Dermis microvascular lymphatic vessel endothelial cell (primary cell): ENCODE measurements at places on chromosomes 7 and 10.

GRCh38 chr10:14116021-14116420 is 214.7 kb downstream of the FRMD4A start:
- DNase-seq, result no peak

DNA sequence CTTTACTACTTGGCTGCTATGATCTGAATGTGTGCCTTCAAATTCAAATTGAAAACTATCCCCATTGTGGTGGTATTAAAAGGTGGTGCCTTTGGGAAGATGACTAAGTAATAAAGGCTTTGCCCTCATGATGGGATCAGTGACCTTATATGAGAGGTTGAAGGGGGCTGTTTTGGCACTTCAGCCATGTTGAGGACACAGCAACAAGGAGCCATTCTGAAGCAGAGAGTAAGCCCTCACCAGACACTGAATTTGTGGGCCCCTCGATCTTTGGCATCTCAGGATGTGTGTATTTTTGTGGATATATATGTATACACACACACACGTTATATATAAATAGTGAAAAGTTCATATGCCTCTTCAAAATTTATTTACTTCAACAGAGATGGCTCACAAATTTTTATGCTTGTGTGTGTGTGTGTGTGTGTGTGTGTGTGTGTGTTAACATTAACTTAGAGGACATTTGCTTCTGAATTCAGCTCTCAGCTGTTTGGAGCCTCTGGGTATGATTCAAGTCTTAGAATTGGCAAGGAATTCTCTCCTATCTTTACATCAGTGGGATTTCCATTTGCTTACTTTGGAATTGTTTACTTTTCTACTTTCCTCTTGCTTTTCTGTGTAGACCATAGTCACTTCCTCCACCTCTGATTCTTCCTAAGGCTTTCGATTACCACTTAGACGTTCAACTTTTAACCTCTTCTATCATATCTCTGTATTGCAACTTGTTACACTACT is 66.6 kb downstream of the MAGI2 start:
- DNase-seq, result no peak

- DNase-seq, result no peak
Measured at GRCh38 chr7:111235709-111236108, 144.8 kb downstream of the LRRN3 start.

DNA sequence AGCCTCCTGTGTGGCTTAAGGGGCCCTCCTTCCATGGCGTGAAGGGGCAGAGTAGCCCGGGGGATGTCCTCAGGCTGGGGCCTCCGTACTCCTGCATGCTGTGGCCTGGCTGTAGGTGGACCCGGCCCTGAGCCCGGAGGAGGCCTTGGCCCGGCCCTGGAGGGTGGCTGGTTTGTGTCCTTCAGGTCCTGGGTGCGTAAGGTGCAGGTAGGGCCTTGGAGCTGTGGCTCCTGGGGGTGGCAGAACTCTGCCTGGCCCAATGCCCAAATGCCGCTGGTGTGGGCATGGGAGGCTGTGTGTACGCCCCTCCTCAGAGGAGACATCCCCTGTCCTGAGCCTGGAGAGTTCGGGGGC is 26.9 kb upstream of the AMZ1 start:
- no peak for DNase-seq

DNA sequence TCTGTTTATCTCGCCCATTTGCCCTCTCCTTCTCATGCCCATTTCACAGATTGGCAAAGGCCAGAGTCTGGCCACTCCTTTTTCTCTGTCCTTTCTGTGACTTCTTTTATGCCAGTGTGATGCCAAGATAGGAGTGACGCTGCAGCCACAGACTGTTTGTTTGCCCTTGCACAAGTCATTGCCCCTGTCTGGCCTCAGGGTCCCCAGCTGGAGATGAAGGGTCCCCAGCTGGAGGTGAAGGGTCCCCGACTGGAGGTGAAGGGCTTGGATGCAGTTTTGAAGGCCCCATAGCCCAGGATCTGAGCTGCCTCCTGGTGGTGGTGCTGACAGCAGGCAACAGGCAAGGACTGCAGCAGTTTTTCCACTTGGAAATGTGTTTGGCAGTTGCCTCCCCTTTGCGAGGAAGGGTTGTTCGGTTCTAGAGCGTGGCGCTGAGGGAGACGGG is 50.8 kb upstream of the SLC29A3 start:
- no peak for DNase-seq

DNA sequence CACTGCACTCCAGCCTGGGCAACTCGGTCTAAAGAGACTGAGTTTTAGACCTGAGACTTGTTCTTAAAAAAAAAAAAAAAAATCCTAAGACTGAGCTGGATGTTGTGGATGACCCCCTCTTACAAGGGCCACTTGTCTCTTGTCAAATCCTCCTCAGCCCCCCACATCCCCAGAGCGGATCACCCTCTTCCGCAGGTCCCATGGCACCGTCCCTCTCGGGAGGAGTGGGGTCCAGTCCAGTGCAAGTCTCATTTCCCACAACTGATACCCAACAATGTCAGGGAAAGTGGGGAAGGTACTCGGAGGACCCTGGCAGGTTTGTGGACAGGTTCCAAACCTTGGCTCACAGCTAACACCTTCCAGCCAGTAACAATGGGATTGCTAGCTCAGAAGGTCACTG is 100.3 kb downstream of the ELFN1 start:
- no peak for DNase-seq

GRCh38 chr7:135510592-135511183 is 786 bp upstream of the CNOT4 start:
- DNase-seq, result no peak

DNA sequence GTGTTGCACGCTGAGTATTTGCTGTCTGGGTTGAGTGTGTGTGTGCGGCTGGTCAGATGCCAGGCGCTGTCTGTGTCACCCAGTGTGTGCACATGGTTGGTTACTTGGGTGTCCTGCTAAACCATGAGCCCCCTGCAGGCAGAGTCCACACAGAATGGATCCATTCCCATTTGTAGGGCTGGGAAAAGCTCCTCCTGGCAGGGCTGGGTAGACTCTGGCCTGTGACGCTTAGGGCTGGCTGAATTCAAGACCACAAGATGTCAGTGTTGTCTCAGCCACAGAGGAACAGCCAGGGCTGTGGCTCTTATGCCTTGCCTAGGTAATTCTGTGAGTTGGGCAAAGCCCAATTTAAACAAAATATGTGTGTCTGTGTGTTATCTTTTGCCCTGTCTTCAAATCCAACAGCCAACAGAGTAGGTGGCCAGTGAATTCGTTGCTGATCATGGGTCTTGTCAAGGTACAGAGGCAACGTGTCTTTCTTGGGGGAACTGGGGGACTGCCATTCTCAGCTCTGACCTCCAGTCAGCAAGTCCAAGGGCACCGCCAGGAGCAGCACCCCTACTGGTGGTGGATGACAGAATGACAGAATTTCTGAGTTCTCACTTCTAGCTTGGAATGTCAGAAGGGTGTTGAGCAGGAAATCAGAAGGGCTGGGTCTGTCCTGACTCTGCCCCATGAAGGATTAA is 285.1 kb downstream of the CCSER2 start:
- no peak for DNase-seq

DNA sequence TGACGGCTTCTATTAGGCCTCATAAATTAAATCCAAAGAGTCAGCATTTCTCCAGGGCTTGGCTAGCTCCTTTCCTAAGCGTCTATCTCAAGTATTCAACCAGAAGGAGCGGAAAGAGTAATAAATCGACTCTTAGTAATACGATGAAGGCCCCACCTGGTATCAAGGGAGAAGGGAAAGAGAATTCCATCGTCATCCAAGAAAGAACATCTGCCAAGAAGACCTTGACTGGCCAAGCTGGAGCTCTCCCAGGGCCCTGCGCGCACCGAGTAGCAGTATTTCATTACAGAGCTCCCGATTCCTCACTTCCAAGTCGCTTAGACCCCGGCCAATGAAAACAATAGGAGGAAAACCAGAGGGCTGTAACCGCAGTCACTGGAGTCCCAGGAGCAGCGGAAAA is 178.0 kb upstream of the FRMD4A start:
- DNase-seq, result no peak

DNA sequence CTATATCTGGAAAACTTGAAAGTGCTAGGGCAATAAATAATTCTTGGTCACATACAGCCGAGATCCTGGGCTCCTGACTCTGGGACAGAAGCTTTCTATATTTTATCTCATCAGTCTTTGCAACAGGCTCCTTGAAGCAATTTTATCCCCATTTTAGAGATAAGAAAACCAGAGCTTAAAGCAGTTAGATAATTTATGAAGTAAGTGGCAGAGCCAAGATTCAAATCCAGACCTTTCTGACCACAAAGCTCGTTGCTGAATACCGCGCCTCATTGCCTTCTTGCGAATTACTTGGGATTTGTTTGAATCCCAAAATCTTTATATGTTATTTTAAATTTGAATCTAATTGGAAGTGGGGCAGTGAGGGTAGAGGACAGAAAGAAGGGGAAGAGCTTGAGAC is 106.0 kb downstream of the TCF7L2 start:
- no peak for DNase-seq

DNA sequence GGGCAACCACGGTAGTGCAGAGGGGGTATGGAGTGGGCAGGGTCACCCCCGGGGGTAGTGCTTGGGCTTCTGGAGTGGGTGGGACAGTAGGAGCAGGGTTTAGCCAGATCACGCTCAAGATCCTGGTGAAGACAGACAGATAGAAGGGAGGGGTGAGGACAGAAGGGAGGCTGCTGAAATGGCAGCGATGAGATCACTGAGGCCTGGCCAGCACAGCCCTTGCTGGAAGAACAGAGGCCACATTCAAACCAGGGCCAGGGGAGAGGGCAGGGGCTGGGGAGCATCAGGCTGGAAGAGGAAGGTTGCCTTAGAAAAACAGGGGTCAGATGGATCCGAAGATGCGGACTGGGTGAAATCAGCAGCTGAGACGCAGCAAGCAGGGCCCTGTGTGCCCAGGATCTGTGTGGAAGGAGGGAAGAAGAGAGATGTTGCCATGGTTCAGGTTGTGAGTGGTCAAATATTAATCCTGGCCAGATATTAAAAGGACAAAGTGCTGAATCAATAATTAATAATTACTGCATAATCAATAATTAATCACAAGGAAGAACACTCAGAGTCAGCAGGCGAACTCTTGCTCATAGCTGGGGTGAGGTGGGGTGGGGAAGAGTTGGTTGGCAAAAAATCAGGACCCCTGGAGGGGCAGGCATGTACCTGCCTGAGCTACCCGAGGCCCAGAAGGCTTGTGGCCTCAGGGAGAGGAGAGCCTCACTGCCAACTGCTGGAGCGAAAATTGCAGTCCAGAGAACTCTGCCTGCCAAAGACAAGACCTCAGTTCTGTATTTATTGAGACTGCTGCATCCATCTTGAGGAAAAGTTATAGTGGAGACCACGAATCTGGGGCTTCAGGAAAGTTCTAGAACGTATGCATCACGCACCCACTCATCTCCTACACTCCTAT is 105.7 kb downstream of the GRB10 start:
- no peak for DNase-seq

GRCh38 chr10:119908166-119908565 is 15.6 kb downstream of the SEC23IP start:
- DNase-seq, result no peak

DNA sequence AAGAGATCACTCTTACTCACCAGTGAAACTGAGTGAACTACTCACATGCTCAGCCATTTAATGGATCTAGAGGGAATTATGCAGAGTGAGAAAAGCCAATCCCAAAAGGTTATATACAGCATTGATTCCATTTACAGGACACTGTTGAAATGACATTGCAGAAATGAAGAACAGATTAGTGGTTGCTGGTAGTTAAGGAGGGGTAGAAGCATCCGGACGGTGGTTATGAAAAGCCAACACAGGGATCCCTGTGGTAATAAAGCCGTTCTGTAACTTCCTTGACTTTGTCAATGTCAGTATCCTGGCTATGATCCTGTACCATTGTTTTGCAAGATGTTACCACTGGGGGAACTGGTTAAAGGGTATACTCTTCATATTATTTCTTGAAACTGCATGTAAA is 253.4 kb downstream of the USP6NL start:
- DNase-seq, result no peak

- DNase-seq, result no peak
Measured at GRCh38 chr10:14254368-14254767, 76.4 kb downstream of the FRMD4A start.

GRCh38 chr7:28988810-28989209 is 30.7 kb upstream of the TRIL start:
- DNase-seq, result no peak

DNA sequence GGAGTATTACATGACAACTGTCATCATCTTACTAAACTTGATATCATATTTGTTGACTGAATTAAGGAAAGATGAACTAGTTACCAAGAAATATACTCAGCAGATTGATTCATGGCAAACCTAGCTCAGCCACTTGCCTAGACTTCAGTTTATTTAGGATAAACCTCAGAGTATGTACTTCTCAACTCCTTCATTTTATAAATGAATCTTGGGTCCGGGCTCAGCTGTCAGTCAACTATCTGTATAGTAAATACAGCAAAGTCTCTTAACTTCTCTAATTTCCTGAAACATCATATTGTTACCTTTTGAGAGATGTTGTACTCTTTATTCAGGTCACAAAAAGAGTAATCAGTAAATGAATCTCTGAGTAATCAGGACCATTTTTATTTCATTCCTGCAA is 211.0 kb upstream of the KLF14 start:
- DNase-seq, result no peak
